ENCODE measurements at places on chromosomes 16 and 17. TPM values are rescaled to one million over a fixed set of nuclear protein-coding genes. Genes with fewer than 3 reads are reported as not detected.

The MYL4 gene
- total RNA-seq, result not detected

The SCNN1B gene
- 0.67 TPM for total RNA-seq

The NPB gene
- total RNA-seq, result 0.57 TPM

The CX3CL1 gene
- total RNA-seq, result 0.07 TPM

The ITGAX gene
- 0.82 TPM for total RNA-seq

The VAC14 gene
- 30.8 TPM for total RNA-seq

The ASGR2 gene
- total RNA-seq, result not detected

The PTGES3L gene
- total RNA-seq, result 0.77 TPM

The KCNAB3 gene
- 2.0 TPM for total RNA-seq

The IL34 gene
- total RNA-seq, result 0.39 TPM

The GNAO1 gene
- 0.72 TPM for total RNA-seq

The GRB7 gene
- 3.8 TPM for total RNA-seq

The TPSB2 gene
- not detected for total RNA-seq

The SETD1A gene
- total RNA-seq, result 19.5 TPM

The MAP2K6 gene
- total RNA-seq, result 7.4 TPM

The OTOP2 gene
- 0.09 TPM for total RNA-seq

The KRTAP9-2 gene
- not detected for total RNA-seq

The CACNA1G gene
- total RNA-seq, result 2.7 TPM

The INCA1 gene
- total RNA-seq, result 1.2 TPM

The OSGIN1 gene
- total RNA-seq, result 12.8 TPM

The FAM171A2 gene
- total RNA-seq, result 4.2 TPM

The KRT31 gene
- not detected for total RNA-seq

The MPO gene
- not detected for total RNA-seq
